A549 (cell line): ENCODE measurements at places on chromosomes 6 and 20. TPM values are rescaled to one million over a fixed set of nuclear protein-coding genes. Genes with fewer than 3 reads are reported as not detected.

DNA sequence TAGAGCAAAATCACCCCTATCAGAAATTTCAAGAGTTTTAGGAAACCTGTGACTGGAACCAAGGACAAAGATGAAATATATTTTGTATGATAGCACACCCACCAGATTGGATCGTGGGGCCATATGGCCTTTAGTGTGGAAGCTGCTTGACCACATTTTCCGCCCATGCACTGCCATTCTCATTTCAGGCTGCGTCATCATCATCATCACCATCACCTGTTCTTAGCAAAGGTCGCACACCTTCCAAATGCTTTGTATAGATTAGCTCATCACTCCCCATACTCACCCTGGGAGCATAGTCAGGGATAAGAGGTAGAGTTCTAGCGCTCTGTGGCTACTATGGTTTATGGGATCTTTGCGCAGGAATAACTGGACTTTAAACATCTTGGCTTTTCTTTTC, 185.7 kb downstream of the MTHFD1L start:
- no peak for DNase-seq

EFCAB8 gene
- polyA plus RNA-seq: not detected in 3 replicates

GRCh38 chr6:37704923-37705238, 7.2 kb upstream of the MDGA1 start:
- DNase-seq: no peak

DNA sequence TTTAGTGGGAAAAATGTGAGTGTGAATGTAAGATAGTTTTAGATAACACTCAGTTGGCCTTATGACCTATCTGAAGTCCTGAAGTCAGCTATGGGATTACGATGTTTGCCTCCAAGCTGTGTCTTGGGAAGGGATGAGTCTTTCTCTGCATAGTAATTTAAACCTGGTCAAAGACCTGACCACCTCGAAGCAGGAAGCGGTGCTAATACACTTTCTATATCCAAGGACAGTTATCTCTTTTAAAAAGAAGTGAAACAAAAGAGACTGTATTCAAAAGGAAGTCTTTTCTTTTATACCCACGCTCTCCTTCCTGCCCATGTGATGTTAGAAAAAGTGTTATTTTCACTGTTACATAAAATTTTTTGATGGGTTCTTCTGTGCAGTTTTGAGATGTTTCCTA, 94.9 kb downstream of the JARID2 start:
- no peak for DNase-seq

PAK5 gene
- polyA plus RNA-seq: not detected in 3 replicates

SLC22A3 gene
- polyA plus RNA-seq: 38.8 to 44.9 TPM (median 41.5 TPM) in 3 replicates

DNA sequence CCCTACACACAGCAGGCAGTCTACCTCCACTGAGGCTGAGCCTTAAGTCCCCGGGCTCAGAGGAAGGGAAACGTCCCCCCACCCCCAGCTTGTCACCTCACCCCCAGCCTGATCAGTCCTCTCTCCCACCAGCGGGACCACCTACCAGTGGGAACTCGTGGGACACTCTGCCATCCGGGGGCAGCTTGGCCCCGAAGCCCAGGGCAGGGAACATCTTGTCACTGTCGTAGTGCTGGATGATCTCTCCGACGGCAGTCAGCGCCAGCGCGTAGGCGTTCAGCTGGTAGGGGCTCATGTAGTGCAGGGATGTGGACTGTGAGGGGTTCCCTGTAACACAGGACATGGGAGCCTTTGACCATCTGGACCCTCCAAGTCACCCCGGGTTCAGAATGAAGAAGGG, 48.6 kb downstream of the RAB44 start:
- DNase-seq: no peak
